ENCODE measurements at places on chromosomes 4 and X.

GRCh38 chr4:185480016-185480732 is 8.6 kb upstream of the CCDC110 start:
- no peak for DNase-seq

GRCh38 chr4:138891631-138892031 is 124.0 kb upstream of the NOCT start:
- peak; percentile 97 for DNase-seq

DNA sequence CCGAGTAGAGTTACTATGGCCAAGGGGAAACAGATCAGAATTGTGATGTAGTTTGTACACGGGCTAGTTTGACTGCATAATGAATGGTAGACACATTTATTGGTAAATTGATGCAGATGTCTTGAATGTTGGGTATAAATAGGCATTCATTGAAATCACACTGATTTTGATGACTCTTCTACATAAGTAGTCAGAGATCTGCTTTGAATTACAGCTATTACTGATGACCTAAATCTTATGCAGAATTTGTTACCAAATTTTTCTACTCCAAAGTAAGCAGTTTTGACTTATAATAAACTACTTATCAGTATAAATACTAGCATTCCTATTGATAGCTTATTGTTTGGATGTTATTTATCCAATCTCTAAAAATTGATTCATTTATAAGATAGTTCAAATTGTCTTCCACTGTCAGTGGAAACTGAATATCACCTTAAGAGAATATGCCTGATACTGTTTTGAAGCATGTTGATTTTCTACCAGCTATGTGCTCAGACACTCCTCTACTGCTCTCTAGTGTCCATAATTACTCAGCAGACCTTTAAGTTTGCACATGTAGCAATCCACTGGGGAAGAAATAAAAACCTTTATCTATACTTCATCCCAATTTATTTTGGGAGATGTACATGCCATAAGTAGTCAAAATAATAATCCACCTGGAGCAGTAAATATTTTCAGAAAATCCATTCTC is 120.3 kb downstream of the RASL11B start:
- peak; percentile 41 for DNase-seq

GRCh38 chr4:107930821-107931774 is at the start of gene CYP2U1:
CYP2U1 (plus strand) TSS chr4:107931549; CDS start chr4:107931644, 95 bp downstream.
- DNase-seq = peak; percentile 77

DNA sequence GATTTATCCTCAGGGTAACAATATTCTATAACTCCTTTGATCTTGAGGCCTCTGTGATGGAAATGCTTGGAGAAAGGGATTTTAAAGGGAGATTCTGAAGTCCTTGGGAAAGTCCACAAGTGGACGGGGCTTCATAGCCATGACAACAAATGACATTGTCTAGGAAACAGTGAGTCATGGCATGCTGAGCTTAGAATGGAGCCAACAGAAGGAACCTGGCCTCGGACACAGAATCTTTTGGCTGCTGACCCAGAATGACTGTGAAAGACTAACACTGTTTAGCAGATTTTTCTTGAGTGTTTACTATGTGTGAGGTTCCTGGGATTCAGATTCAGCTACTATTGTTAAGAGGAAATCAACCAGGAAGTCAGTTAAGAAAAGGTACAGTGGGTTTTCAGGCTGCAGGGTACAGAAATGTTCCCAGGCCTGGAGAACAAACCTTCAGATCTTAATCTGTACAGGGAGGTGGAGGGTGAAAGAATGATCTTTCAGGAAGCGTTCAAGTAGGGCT is 18.1 kb upstream of the CXCL2 start:
- no peak for DNase-seq

DNA sequence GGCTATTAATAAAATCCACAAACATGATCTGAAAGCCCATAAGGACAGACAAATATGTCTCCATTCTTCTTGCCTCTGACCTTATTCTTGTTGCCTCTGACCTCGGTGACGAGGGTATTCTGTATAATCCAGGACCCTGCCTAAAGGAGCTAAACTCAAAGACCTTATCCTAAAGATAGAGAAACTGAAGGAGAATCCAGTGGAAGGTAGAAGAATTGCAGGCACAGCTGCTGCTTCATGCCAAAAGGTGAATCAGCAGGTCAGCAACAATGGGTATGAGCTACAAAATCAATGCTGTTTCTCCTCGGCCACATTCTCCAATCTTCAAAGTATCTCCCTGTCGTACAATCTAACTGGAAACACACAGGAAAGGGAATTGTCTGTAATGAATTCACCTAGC is 71.4 kb downstream of the INTS6L start:
- DNase-seq = no peak

- no peak for DNase-seq
Measured at GRCh38 chr4:108433832-108434231, 186.5 kb upstream of the RPL34 start.

Data from HAP-1 (cell line).